ENCODE measurements at places on chromosomes 5 and 9.

DNA sequence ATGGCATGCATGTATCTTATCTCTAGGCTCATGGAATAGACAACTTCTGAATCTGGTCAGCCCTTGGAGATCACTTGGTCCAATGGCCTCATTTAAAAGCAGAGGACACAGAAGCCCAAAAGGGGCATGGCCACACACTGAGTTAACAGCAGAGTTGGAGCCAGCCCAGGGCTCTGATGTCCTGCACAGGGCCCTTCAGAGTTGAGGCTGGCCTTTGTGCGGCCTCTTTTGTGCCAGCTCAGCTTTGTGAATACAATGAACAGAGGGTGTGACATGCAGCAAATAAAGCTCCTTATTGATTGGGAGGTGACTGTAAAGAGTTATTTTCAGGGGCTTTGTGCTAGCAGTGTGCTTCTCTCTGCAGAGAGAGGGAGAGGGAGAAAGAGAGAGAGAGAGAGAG is 150.1 kb upstream of the STK32A start:
- no peak for DNase-seq
- no peak overlapping the region for H3K27ac ChIP-seq
- H3K4me3 ChIP-seq: no peak overlapping the region
- H3K36me3 ChIP-seq: no peaks in the 10 kb centered on the region

DNA sequence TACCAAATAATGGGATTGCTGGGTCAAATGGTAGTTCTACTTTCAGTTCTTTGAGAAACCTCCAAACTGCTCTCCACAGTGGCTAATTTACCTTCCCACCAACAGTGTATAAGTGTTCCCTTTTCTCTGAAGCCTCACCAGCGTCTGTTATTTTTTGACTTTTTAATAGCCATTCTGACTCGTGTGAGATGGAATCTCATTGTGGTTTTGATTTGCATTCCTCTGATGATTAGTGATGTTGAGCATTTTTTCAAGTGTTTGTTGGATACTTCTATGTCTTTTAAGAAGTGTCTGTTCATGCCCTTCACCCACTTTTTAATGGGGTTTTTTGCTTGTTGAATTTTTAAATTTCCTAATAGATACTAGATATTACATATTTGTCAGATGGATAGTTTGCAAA is 28.4 kb upstream of the SUSD1 start:
- no peaks in the 10 kb centered on the region for H3K4me1 ChIP-seq
- H3K27me3 ChIP-seq: no peaks in the 10 kb centered on the region
- no peak for DNase-seq
- no peak overlapping the region for H3K27ac ChIP-seq

DNA sequence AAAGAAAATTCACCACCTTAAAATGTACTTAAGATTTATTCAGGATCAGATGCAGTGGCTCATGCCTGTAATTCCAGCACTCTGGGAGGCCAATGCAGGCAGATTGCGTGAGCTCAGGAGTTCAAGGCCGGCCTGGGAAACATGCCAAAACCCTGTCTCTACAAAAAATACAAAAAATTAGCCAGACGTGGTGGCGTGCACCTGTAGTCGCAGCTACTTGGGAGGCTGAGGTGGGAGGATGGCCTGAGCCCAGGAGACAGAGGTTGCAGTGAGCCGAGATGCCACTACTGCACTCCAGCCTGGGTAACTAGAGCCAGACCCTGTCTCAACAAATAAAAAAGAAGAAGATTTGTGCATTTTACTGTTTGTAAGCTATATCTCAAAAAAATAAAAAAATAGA is 34.7 kb upstream of the GFPT2 start:
- no peaks in the 10 kb centered on the region for H3K4me1 ChIP-seq
- H3K4me3 ChIP-seq: no peak overlapping the region
- no peaks in the 10 kb centered on the region for H3K36me3 ChIP-seq
- DNase-seq: no peak
- H3K27me3 ChIP-seq: no peaks in the 10 kb centered on the region
- no peak overlapping the region for H3K27ac ChIP-seq

GRCh38 chr5:157460921-157461792 is 1.1 kb downstream of the NIPAL4 start:
- H3K4me1 ChIP-seq: peaks cover 59% of the 10 kb centered on the region
- no peak for DNase-seq
- peak overlapping the region; percentile 57 for H3K4me3 ChIP-seq

GRCh38 chr5:147751-148150 is 43.5 kb upstream of the LRRC14B start:
- no peaks in the 10 kb centered on the region for H3K27me3 ChIP-seq
- no peaks in the 10 kb centered on the region for H3K36me3 ChIP-seq
- no peaks in the 10 kb centered on the region for H3K4me1 ChIP-seq
- DNase-seq: no peak
- no peak overlapping the region for H3K27ac ChIP-seq
- H3K4me3 ChIP-seq: no peak overlapping the region

DNA sequence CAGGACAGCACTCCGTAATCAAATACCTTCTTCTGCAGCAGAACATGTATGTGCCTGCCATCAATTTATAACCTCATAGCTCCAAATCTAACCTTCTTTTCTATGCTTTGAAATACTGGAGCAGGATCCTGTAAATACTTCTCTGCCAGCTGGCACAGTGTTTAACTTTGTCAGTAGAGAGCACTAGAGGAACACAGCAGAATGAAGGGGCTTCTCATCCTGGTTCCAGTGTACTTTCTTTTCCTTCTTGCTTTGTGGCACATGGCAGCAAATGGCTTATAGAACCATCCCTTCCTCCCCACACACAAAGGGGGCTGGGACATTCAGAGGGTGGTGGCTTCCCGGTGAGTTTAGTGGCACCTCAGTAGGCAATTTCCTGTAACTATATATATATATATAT is 3.8 kb upstream of the FBXW11 start:
- DNase-seq: no peak
- no peak overlapping the region for H3K4me3 ChIP-seq
- no peaks in the 10 kb centered on the region for H3K36me3 ChIP-seq

DNA sequence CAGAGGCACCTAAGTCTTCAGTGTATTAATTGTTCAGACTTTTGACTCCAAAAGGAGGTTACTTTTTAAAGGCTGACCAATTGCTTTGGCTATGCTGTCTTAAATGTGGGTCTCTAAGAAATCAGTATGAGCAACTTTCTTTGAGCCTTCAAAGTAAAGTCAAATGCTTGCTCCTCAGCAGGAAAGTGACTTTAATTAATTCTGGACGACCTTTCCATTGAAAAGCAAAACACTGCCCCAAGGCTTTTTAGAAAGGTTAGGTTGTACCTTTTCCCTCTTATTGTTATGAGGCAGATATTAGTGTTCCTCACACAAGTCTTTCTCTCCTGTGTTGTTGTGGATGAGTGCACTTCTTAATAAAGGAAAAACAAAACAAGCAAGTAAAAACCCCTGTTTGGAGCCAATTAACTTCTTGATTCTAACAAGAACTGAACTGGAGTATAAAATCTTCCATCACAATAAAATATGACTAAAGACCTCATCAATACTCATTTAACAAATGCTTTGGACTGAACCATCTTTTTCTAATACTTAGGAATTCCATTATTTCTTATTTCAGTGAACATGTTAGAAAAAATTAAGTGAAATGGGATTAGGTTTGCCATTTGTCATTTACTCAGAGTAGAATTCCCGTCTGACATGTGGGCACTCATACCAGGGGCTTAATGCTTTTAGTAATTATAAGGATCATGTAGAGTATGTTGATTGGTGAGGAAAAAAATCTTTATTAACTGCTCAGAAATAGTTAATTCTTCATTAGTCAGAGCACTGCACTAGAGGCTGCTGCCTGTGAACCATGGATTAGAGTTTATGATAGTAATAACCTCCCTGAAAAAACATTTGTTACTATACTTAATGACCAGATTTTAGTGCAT is 159.1 kb upstream of the ZNF608 start:
- DNase-seq: no peak
- no peaks in the 10 kb centered on the region for H3K36me3 ChIP-seq
- no peak overlapping the region for H3K4me3 ChIP-seq
- no peak overlapping the region for H3K27ac ChIP-seq
- H3K27me3 ChIP-seq: no peaks in the 10 kb centered on the region
- H3K4me1 ChIP-seq: peaks cover 38% of the 10 kb centered on the region

DNA sequence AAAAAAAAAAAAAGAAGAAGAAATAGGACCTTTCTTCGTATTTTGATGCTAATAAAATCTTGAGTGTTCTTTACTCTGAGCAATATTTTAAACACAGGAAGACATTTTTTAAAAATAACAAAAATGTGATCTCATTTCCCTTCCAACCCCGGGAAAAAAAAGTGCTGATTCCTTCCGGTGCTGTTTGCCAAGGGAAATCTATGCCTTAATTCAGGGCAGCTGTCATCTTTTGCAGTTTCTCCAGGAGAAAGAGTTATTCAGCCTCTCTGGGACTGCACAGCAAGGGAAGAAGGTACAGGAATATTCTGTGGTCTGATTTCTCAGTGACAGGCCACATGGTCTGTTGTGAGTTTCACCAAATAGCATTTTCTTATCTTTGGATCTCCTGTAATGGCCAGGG is 291.9 kb upstream of the IRX1 start:
- DNase-seq: no peak
- no peaks in the 10 kb centered on the region for H3K36me3 ChIP-seq
- H3K4me3 ChIP-seq: no peak overlapping the region

DNA sequence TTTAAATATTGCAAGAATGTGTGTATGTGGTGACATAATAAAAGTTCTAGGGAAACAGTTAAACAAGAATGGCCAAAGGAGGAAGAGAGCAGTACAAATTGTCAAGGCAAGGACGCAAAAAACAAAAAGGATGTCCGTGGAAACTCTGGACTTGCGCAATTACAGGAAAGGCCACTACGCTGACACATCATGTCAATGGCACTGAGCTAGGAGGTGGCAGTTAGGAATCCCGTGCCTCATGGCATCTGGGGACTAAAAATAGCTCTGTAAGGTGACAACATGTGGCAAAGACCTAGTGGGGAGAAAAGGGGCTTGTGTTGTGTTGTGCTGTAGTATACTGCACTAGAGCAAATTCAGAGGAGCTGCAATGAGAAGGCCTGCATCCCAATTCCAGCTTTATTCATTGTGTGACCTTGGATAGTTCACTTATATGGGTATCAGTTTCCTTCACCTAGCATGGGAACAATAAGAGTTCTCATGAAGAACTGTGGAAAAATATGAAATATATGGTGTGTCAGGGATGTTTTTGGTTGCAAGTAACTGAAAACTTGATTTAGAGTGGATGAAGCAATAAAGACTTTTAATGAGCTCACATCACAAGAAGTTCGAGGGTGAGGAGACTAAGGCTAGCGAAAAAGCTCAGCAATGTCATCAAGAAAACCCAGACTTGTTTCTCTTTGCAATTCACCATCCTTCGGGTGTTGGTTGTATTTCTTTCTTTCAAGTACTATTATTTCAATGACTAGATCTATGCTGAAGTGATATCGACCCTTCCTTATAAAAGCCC is 124.1 kb upstream of the STC2 start:
- H3K27me3 ChIP-seq: no peaks in the 10 kb centered on the region
- no peaks in the 10 kb centered on the region for H3K4me1 ChIP-seq
- no peak overlapping the region for H3K4me3 ChIP-seq
- DNase-seq: no peak
- no peak overlapping the region for H3K27ac ChIP-seq

- no peak overlapping the region for H3K27ac ChIP-seq
- H3K4me1 ChIP-seq: no peaks in the 10 kb centered on the region
- no peaks in the 10 kb centered on the region for H3K27me3 ChIP-seq
- no peak overlapping the region for H3K4me3 ChIP-seq
- no peak for DNase-seq
Measured at GRCh38 chr9:34059281-34059680, 10.6 kb upstream of the UBAP2 start.
